ENCODE measurements at places on chromosomes 12 and 14.

- DNase-seq: no peak
These were observed 1.5 kb downstream of the PNMA1 start for GRCh38 chr14:73712540-73713180.

DNA sequence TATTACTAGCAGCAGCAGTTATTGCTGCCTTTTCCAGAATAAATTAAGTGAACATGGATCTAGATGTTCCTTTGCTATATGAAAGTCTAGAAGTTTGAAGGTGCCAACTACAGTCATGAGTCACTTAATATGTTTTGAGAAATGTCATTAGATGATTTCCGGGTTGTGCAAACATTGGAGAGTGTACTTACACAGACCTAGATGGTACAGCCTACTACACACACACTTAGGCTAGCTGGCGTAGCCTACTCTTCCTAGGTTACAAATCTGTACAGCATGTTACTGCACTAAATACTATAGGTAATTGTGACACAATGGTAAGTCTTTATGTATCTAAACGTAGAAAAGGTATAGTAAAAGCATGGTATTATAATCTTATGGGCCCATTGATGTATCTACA is 368.1 kb downstream of the PDZRN4 start:
- DNase-seq: no peak

GRCh38 chr12:101963697-101964096 is 86.3 kb downstream of the DRAM1 start:
- DNase-seq: no peak

DNA sequence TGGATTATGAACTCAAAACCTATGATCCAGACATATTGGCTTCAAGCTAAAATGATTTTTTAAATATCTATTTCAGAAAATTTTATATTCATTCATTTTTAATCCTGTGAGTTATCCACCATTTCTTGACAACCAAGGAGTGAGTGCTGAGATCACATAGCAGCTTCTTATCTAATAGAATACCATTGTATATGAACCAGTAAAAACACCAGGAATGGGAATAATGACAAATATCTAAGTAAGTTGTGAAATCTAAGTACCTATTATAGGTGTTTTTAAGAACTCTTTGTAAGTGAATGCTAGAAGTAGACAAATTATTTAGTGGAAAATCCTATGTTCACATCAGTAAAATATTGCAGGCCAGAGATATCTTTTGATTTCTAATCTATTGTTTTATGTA is 8.2 kb downstream of the LUM start:
- no peak for DNase-seq

- DNase-seq: peak; percentile 82
These were observed 589.3 kb upstream of the TMEM132C start for GRCh38 chr12:127677537-127678131.

- DNase-seq: no peak
These were observed 45.7 kb upstream of the VASH1 start for GRCh38 chr14:76715511-76716081.

DNA sequence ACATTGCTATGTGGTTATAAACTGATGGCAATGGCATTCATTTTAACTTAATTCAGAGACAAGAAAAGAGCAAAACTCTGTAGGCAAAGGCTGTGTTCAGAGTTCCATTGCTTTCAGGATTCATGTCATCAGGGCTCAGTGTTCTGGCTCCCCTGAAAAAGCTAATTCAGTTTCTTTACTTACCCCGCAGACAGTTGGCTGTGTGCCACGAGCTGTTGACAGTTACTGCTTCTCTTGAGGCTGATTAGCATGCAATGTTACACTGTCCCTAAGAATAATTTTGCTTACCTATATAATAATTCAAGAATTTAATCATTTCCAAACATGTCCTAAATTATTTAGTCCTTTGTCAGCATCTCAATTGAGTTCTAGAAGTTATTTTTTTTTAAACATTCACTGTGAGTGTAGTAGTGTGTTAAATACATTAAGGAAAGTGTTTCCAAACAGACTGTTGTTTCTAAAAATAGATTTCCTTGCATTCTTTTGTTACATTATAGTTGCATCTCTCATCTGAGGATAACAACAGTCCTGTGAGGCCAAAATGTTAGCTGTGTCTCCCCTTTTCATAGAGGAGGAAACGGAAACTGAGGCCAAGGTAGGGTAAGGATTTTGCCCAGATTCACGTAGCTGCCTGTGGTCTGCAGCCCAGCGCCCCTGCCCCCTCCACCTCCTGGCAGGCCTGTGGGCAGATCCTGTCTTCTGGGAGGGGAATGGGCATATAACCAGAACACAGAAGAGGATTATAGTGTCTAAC is 98.6 kb downstream of the PELI2 start:
- DNase-seq: peak; percentile 14

DNA sequence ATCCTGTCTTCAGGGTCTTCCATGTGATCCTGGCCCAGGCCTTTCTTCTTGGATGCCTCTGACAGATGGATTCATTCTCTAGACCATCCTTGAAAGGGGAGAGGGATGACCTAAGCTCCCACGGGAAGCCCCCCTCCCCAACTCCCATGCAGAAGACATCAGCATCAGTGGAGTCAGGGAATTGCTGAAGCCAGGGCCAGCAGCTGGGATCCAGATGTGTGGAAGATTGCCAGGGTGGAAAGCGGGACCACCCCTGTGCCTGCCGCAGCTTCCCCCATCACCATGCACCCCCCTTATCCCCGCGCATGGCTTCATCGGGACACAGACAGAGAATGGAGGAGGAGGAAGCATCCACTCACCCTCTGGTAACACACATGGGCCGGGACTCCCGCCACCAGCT is 183.6 kb upstream of the PRMT8 start:
- DNase-seq: no peak

DNA sequence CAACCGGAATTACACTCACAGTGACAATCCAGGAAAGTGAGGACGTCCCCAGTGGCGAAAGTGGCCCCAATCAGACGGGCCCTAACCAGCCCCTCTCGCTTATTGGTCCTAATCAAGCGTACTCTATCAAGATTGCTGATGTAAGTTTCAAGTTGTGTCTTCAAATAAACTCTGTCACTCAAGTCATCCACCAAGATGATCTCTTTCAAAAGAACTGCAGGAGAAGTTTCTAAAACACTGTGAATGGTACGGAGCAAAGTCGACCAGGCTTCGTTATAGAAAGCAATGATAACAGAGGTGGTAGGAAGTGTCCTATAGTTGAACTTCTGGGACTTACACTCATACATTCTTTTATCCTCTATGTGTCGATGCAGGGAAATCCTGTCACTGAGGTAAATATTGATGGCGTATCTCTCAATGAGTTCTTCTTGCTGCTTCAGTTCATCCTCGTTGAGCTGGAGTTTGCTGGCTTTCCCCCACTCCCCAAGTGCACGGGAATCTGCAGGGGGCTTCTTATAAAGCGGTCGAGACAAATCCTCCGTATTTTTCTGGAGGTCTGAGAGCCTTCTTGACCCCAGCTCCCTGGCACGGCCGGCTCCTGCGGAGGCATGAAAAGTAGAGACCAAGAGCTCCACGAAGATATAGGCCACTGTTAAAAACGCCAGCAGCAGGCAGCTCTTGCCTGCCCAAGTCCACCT is 604 bp downstream of the GALNT4 start:
- no peak for DNase-seq
